ENCODE measurements at places on chromosomes 2 and 18.

- DNase-seq, result no peak
These were observed 30.4 kb upstream of the C2orf66 start for GRCh38 chr2:196839574-196839973.

- DNase-seq, result no peak
These were observed 42.5 kb downstream of the MAP4K3 start for GRCh38 chr2:39394516-39394961.

- DNase-seq, result no peak
These were observed 762.2 kb upstream of the HS6ST1 start for GRCh38 chr2:129080715-129081476.

GRCh38 chr18:31426021-31426420, 21.5 kb upstream of the DSG3 start:
- no peak for DNase-seq

DNA sequence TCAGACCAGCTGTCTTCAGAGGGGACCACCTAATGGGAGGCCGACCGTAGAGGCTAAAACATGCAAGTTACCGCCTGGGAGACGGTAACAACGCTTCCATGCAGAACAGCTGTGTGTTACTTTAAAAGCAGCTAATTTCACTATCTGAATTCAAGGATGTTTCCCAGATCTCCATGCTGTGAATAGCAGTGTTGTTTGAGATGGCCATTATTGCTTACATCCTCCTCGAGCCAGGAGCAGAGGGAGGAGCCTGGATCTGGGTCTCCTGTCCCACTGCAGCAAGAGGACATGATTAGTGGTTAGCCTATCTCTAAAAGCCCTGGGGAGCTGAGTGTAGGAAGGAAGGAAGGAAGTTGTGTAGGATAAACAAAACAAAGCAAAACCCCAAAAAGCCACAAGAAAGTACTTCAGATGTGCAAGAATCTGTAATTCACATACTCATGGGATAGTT, 50.9 kb downstream of the ACTR2 start:
- DNase-seq, result no peak

DNA sequence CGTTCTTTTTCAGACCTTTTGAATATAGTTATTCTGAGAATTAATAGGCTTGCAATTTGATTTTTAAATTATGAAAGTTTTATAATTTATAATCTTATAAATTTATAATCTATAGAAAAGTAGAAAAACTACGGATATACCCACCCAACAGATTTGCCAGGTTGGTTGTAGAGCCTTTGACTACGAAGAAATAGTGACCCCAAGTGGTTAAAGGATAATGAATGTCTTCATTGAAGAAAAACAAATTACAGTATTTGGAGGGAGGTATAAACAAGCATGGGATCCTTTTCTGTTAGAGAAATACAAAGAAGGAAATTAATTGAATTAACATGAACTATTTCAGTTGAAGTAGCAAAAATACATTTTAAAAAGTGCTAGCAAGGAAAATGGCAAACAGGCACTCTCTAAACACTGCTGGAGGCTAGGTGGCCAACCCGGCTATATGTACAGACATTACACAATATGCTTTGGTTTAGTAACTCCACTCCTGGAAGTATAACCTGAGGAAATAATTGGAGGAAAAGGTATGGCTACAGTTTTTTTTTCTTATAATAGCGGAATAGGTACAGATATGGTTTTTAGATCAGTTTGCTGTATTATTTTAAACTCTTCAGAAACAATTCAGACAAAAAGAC, 110.9 kb downstream of the MIB1 start:
- DNase-seq, result no peak

- no peak for DNase-seq
These were observed 816.4 kb downstream of the SOCS6 start for GRCh38 chr18:71105078-71105819.

- DNase-seq, result no peak
These were observed 81.9 kb downstream of the CD226 start for GRCh38 chr18:69865776-69866175.
